ENCODE measurements at places on chromosomes 16 and 17.

DNA sequence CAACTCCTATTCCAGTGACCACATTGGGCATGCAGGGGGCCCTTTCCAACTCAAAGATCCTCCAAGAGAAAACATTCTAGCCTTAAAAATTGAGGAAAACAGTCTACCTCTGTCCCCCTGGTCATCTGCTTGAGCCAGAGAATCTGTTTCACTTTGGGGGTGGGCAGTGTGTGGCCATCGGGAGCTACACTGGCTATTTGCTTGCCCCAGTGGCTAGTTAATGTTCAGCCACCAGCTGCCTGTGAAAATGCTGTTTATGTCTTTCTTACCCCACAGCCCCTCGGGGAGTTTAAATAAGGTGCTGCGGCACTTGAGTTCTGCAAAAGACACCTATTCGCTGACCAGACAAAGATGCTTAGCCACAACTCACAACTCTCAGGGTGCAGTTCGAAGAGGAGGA is 43.4 kb downstream of the GNAO1 start:
- H3K4me3 ChIP-seq, result no peak overlapping the region
- no peak for DNase-seq
- H3K36me3 ChIP-seq, result no peaks in the 10 kb centered on the region
- no peaks in the 10 kb centered on the region for H3K27me3 ChIP-seq
- no peaks in the 10 kb centered on the region for H3K4me1 ChIP-seq

GRCh38 chr17:18033442-18034099 is 5.4 kb downstream of the ATPAF2 start:
- peak; percentile 38 for DNase-seq
- peaks cover 13% of the 10 kb centered on the region for H3K4me1 ChIP-seq
- H3K4me3 ChIP-seq, result no peak overlapping the region
- no peak overlapping the region for H3K27ac ChIP-seq
- peaks cover under 1% of the 10 kb centered on the region for H3K36me3 ChIP-seq
- no peaks in the 10 kb centered on the region for H3K27me3 ChIP-seq

GRCh38 chr17:5866978-5867377 is 203.2 kb upstream of the WSCD1 start:
- no peak for DNase-seq
- no peaks in the 10 kb centered on the region for H3K36me3 ChIP-seq
- no peak overlapping the region for H3K4me3 ChIP-seq
- H3K27me3 ChIP-seq, result no peaks in the 10 kb centered on the region
- H3K4me1 ChIP-seq, result no peaks in the 10 kb centered on the region
- no peak overlapping the region for H3K27ac ChIP-seq

- H3K4me3 ChIP-seq, result no peak overlapping the region
- peaks cover 5% of the 10 kb centered on the region for H3K4me1 ChIP-seq
- H3K27ac ChIP-seq, result no peak overlapping the region
- no peaks in the 10 kb centered on the region for H3K27me3 ChIP-seq
These were observed 6.3 kb upstream of the MNT start for GRCh38 chr17:2406903-2407790.

- H3K27ac ChIP-seq, result no peak overlapping the region
- H3K27me3 ChIP-seq, result peaks cover 30% of the 10 kb centered on the region
- peaks cover 5% of the 10 kb centered on the region for H3K4me1 ChIP-seq
- no peak overlapping the region for H3K4me3 ChIP-seq
- no peak for DNase-seq
These were observed 5.3 kb upstream of the HSD11B2 start for GRCh38 chr16:67425580-67425979.

GRCh38 chr17:8465759-8466158 is 30.1 kb downstream of the NDEL1 start:
- H3K27ac ChIP-seq, result no peak overlapping the region
- peaks cover 68% of the 10 kb centered on the region for H3K36me3 ChIP-seq
- DNase-seq, result no peak

DNA sequence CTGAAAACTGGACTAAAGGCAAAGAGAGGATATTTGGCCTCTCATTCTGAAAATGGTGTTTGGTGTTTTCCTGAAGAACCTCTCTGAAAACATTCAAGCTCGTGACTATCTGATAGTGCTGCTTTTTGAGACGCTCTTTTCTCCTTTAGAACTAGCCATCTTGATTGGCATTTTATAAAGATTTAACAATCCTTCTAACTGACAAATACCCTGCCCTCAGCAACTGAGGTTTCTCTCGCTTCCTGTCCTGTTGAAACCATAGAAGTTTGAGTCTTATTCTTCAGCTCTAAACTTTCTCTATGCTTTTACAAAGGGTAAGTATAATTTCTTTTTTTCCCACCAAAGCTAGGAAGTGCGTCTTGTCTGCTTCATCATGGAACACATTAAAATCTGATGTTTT is 13.3 kb downstream of the CNEP1R1 start:
- no peaks in the 10 kb centered on the region for H3K4me1 ChIP-seq
- no peak overlapping the region for H3K27ac ChIP-seq
- no peak overlapping the region for H3K4me3 ChIP-seq

DNA sequence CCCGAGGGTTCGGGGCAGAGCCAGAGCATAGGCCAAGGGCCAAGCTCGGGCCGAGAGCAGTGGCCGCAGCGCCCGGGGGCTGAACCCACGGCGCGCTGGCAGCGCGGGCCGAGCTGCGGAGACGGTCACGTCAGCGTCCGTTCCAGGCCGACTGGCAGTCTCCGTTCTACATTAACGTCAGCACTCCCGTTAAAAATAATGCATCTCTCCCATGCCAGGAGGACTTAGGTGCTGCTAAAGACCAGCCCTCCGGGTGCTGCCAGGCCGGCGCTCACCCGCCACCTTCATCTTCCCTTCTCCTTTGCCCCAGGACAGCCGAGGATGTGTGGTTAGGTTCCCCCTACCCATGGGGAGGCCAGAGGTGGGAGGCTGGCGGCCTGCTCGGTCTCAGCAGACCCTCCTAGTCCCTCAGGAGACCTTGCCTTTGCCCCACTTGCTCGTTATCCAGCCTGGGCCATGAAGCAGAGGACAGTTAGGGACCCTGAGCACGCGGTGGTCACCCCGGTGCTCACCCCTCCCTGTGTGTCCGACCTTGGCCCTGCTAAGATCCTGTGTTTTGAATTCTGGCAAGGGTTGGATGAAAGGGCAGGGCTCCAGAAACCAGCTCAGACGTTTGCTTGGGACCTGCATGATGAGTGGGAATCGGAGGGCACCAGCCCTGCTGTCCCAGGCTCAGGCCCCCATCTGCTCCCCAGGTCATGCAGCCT is 572 bp downstream of the MPG start:
- peaks cover 23% of the 10 kb centered on the region for H3K4me1 ChIP-seq
- H3K36me3 ChIP-seq, result no peaks in the 10 kb centered on the region
- H3K27ac ChIP-seq, result peak overlapping the region; percentile 53
- no peaks in the 10 kb centered on the region for H3K27me3 ChIP-seq

- DNase-seq, result no peak
- no peaks in the 10 kb centered on the region for H3K4me1 ChIP-seq
- H3K27me3 ChIP-seq, result no peaks in the 10 kb centered on the region
- no peak overlapping the region for H3K27ac ChIP-seq
- H3K4me3 ChIP-seq, result no peak overlapping the region
These were observed 46.1 kb downstream of the ABCA8 start for GRCh38 chr17:68909066-68909465.

GRCh38 chr17:73284354-73284753 is 22.7 kb upstream of the CPSF4L start:
- H3K4me1 ChIP-seq, result no peaks in the 10 kb centered on the region
- no peak for DNase-seq
- H3K27ac ChIP-seq, result no peak overlapping the region

- H3K4me1 ChIP-seq, result no peaks in the 10 kb centered on the region
- H3K4me3 ChIP-seq, result no peak overlapping the region
- H3K27me3 ChIP-seq, result no peaks in the 10 kb centered on the region
- no peak overlapping the region for H3K27ac ChIP-seq
- DNase-seq, result no peak
- H3K36me3 ChIP-seq, result no peaks in the 10 kb centered on the region
These were observed 23.5 kb upstream of the SIAH1 start for GRCh38 chr16:48408688-48409087.

GRCh38 chr17:7572338-7572587 is 7.2 kb upstream of the CD68 start:
- H3K4me1 ChIP-seq, result peaks cover 19% of the 10 kb centered on the region
- H3K27me3 ChIP-seq, result no peaks in the 10 kb centered on the region
- no peak for DNase-seq
- H3K4me3 ChIP-seq, result peak overlapping the region; percentile 33
- peaks cover 56% of the 10 kb centered on the region for H3K36me3 ChIP-seq
- H3K27ac ChIP-seq, result peak overlapping the region; percentile 83

DNA sequence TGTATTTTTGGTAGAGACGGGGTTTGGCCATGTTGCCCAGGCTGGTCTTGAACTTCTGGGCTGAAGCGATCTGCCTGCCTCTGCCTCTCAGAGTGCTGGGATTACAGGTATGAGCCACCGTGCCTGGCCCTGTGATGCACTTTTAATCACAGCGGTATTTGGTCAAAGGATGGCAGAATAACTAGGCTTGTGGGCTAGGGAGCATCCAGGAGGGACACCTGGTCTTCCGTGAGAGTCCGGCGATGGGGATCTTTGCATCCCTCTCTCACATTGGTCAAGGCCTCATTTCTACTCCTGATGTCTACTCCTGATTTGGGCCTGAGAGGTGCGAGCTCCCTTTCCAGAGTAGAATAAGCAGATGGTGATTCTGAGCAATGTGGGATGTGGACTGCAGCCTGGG is 257.9 kb upstream of the CACNG5 start:
- H3K27ac ChIP-seq, result no peak overlapping the region
- H3K4me1 ChIP-seq, result no peaks in the 10 kb centered on the region
- H3K27me3 ChIP-seq, result no peaks in the 10 kb centered on the region

DNA sequence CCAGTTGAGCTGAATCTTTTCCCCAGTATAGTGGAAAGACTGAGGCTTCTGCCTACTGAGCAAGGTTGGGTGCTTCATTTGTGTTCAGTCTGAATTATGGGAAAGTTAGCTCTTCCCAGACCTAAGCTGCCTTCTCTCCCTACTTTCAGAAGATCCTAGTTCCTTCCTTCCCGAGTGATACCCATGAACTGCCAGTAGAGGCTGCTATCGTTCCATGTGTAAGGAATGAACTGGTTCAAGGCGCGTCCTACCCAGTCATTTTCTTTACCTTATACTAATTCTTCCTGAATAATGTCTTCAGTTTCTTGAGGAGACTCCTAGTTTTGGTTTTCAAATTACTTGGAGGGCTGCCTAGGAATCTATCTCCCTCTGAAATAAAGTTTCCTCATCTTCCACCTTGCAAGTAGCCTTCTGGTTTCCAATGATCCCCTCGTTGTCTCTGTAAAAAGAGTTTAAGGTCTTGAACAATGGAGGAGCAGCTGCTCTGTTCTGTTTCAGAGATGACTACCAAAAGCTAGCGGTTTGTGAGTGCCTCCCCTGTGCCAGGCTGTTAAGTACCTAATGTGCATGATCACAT is 934 bp upstream of the AOC2 start:
- no peaks in the 10 kb centered on the region for H3K27me3 ChIP-seq
- peaks cover 61% of the 10 kb centered on the region for H3K36me3 ChIP-seq
- no peak overlapping the region for H3K27ac ChIP-seq
- no peak for DNase-seq
- H3K4me1 ChIP-seq, result no peaks in the 10 kb centered on the region

- peak; percentile 2 for DNase-seq
- peak within 1 kb of the TSS; percentile 17 for H3K4me3 ChIP-seq
- H3K27me3 ChIP-seq, result no peaks in the 10 kb centered on the region
- H3K36me3 ChIP-seq, result no peaks in the 10 kb centered on the region
- H3K27ac ChIP-seq, result no peak within 1 kb of the TSS
These were observed at the start of gene GAS7 for GRCh38 chr17:10198509-10199249. TSS of gene GAS7 (minus strand) at chr17:10198606.

- no peaks in the 10 kb centered on the region for H3K27me3 ChIP-seq
- H3K27ac ChIP-seq, result no peak overlapping the region
- no peaks in the 10 kb centered on the region for H3K36me3 ChIP-seq
- no peak overlapping the region for H3K4me3 ChIP-seq
- DNase-seq, result no peak
These were observed 238.1 kb downstream of the NTN1 start for GRCh38 chr17:9259419-9259818.

DNA sequence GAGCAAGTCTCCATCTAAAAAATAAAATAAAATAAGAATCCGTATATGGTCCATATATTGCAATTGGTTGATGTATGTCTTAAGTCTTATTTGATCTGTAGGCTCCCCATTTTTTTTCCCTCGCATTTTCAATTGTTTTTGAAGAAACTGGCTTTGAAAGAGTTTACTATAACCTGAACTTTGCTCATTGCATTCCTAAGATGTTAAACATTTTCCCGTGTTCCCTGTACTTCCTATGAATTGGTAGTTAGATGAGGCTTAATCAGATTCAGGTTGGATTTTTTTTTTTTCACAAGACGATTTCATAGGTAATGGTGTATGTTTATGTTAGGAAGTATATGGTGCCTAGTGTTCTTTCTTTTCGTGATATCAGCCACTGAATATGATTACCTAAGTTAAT is 3.3 kb downstream of the LRRC36 start:
- H3K4me3 ChIP-seq, result no peak overlapping the region
- no peaks in the 10 kb centered on the region for H3K36me3 ChIP-seq
- no peak for DNase-seq

GRCh38 chr17:4033751-4034251 is 69.6 kb upstream of the ATP2A3 start:
- no peak overlapping the region for H3K27ac ChIP-seq
- DNase-seq, result no peak
